AG04450 (cell line): ENCODE measurements at places on chromosomes 5 and 9. TPM values are rescaled to one million over a fixed set of nuclear protein-coding genes. Genes with fewer than 3 reads are reported as not detected.

DNA sequence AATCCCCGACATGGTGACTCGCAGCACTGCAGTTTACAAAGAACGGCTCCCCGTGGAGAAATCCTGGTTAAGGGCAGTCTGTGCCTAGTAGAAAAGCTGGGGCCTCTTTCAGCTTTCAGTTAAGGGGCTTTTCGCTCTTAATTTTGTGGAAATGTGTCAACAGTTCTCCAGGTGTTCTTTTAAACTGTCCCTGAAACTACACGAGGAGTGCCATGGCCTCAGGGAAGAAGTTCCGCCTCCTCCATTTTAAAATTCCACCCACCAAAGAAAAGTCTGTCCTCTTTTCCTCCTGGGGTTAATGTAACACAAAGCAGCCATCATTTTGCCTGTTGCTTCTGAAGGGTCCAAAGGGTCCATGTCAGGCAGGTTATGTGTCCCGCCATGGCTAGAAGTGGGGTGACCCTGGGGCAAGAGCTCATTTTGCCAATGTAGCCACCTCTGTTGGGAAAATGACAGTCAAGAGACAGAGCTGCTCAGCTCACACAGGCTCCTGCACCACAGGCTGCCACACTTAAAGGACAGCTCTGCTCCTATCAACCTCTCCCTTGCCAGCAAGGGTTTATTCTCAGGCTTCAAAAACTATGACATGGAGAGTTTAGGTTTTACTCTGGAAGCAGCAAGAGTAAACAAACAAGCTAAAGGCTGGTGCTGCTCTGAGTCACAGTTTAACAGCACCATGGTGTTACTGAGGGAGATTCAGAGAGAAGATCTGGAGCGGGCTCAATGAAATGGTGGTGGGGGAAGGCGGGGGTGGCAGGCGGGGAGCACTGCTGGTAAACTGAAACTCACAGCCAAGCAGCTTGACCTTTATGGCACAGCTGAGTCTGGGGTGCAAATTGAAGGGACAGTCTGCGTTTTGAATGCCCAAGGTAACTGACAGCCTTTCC, 3.2 kb downstream of the WHRN start:
- DNase-seq, result no peak

DNA sequence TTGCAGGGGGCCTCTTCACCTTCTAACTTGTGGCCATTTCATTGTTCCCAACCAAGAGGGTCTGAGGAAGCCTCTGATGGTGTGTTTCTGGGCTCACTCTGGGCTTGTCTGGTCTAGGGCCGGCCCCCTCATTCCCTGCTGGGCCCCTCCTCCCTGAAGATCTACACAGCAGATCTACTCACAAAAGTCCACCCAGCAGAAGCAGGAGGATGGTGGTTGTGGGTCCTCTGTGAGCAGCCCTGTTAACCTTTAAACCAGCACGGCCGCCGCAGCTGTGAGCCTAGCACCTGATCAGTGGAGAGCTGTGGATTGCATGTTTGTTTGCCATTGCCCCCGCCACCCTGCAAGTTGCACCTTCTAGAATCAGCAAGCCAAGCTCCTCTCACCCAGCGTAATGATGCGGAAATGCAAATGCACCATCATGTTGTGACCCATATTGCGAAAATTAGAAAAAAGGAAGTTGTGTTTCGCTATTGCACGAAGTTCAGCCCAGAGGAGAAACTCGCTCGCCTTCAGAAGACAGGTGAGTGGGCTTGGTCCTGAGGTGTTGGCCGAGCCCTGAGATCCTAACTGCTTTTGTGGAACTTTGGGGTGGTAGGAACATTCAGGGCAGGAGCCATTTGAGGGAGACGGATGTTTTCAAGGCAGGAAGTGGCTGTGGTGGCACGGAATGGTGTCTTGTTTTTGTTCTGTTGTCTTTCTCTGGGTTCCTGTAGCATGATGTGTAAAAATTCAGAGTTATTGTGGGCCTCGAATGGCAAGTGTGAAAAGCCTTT, 16.7 kb downstream of the FGD3 start:
- no peak for DNase-seq

DNA sequence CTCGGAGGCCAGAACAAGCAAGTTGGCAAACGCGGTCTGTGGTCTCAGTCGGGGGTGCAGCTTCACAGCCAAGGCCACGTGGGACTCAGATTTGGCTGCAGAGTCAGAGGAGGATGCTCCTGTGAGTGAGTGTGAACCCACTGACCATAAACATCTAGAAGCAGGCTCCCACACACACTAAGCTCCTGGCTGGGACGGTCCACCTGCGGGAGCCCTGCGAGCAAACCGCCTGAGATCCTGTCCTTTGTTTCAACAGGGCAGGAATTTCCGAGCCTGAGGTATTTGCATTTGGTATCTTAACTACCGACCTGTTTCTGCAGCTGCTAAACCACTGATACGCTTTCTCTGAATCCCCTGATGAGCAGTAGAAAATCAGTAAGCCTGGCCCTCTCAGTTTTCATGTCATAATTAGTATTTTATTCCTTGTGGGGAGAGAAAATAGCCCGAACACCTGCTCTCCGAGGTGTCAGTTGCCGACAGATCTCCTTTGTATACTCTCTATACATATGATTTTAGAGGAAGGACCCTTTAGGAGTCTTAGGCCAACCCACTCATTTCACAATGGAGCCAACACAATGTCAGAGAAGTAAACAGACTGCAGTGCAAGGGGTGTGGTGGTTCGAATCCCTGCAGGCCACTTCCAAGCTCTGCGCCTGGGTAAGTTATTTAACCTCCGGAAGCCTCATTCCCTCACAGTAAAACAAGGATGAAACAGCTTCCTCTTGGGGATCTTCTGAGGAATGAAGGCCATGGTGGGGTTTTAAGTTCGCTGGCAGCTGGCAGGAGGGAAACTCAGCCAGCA, 40.9 kb upstream of the PWWP2A start:
- no peak for DNase-seq

DNA sequence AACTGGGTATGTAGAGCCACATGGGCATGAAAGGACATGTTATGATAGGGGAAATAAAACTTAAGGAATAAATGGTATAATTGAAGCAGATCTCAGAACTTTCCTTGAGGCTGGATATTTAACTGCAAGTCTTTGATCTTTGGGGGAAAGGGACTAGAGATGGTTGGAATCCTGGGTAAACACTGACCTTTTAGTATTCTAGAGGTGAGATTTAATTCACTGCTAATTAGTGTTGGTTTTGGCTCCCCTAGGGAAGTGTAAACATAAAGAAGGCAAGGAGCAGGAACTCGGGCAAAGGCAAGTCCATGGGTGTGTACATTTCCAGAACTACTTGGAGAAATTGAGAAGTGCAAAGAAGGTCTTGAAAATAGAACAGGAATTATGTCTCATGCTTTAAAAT, 16.6 kb downstream of the NIM1K start:
- DNase-seq, result no peak

DNA sequence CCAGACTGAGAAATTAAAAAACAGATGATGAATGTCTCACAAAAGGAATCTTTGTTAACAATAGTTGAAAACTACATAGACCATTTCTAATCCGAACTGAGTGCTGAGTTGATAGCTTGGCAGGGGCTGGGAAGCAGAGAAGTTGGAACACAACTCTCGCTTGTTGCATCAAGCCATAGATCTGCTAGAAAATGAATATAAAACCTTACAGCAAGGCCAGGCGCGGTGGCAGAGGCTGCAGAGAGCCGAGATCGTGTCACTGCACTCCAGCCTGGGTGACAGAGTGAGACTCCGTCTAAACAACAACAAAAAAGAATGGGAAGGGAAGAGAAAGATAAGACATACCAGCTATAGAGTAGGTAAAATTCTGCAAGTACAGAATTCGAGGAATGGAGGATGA, 28.0 kb upstream of the SPZ1 start:
- DNase-seq, result no peak

Gene WDR70
- polyA plus RNA-seq, result 28.7 and 38.5 TPM in 2 replicates

Gene FYB1
- polyA plus RNA-seq, result 0.01 TPM in 1 of 2 replicates, not detected in the other

- DNase-seq, result no peak
These were observed 34.4 kb upstream of the PIK3R1 start for GRCh38 chr5:68181039-68181599.

Gene CSF2
- not detected in 2 replicates for polyA plus RNA-seq

DNA sequence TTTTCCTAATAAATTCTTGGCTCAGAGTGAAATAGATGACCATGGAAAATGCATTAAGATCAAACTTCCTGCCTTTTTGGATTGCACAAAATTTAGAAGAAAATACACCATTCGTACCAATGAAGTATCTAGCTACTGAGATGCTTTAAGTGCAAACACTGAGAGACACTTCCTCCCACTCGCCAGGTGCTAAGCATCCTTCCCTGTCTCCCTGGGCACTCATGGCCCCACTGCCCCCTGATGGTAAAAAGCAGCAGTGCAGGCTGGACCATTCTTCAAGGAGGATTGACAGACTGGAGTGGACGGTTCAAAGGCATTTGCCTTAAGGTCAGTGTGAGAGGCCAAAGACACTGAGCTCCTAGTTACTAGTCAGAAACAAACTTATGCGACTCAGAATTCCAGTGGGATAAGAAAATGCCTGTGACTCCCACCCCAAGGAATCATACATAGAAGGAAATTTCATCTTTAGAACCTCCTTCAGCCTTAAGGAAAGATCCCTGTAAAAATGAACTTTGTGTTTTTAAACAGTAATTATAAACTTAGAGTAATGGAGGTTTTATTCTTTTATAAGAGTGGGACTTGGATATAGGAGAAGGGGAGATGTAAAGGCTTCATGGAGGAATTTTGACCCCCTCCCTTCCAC, 86.0 kb upstream of the SLC30A5 start:
- DNase-seq, result no peak

Gene OR2V1
- not detected in 2 replicates for polyA plus RNA-seq

- no peak for DNase-seq
These were observed 152.9 kb upstream of the PITX1 start for GRCh38 chr5:135186662-135187522.

DNA sequence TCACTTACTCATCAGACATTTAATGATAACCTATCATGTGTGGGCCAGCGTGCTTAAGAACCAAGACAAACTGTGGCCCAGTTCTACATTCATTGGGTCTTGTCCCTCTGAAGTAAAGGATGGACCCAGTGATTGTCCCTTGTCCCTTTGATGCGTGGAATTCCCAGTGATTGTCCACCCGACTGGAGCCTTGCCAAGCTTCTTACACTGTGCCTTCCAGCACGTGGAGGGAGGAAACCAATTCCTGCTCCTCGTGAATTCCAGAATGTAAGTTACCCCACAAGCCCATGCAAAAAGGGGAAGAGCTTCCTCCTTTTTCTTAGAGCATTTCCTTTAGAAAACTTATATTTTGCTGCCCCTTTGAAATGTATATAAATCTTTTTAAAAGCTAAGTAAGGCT, 7.9 kb downstream of the CKMT2 start:
- DNase-seq, result no peak

Gene FAM78A
- 0.26 and 0.40 TPM in 2 replicates for polyA plus RNA-seq

GRCh38 chr9:21687351-21687750, 115.1 kb upstream of the MTAP start:
- DNase-seq, result no peak

DNA sequence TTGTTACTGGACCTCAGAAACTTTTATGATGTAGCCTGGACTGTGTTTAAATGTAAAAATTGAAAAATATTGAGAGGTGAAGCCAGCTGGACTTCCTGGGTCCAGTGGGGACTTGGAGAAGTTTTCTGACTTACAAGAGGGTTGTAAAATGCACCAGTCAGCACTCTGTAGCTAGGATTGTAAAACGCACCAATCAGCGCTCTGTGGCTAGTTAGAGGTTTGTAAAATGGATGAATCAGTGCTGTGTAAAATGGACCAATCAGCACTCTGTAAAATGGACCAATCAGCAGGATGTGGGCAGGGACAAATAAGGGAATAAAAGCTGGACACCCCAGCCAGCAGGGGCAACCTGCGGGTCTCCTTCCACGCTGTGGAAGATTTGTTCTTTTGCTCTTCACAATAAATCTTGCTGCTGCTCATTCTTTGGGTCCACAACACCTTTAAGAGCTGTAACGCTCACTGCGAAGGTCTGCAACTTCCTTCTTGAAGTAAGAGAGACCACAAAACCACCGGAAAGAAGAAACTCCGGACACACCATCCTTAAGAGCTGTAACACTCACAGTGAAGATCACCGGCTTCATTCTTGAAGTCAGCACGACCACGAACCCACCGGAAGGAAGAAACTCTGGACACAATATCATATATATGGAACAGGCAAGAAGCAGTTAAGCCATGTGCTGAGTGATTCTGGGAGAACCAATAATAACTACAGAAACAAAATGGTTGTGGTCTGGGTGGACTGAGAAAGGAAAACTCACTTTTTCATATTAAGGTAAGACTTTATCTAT, 201.3 kb downstream of the GABRG2 start:
- no peak for DNase-seq
